ENCODE measurements at places on chromosomes 7 and 10.

- DNase-seq = no peak
Observed at GRCh38 chr7:139753081-139753692, 24.6 kb downstream of the HIPK2 start.

DNA sequence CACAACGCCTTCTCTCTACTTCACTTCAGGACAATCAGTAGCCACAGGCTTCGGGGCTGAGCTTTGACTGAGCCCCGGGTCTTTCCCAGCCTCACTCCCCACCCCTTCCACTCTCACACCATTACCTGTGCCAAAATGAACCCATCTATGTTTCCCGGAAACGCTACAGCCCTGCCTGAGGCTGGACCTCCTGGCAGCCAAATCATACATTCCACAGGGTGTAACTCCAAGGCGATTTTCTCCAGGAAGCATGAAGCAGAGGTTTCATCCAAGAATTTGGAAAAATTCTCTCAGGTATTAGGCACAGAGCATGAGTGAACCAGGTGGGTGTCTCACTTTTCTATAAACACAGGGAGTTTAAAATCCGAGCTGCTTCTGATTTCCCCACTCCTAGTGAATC is 286.3 kb downstream of the TNS3 start:
- DNase-seq = no peak

DNA sequence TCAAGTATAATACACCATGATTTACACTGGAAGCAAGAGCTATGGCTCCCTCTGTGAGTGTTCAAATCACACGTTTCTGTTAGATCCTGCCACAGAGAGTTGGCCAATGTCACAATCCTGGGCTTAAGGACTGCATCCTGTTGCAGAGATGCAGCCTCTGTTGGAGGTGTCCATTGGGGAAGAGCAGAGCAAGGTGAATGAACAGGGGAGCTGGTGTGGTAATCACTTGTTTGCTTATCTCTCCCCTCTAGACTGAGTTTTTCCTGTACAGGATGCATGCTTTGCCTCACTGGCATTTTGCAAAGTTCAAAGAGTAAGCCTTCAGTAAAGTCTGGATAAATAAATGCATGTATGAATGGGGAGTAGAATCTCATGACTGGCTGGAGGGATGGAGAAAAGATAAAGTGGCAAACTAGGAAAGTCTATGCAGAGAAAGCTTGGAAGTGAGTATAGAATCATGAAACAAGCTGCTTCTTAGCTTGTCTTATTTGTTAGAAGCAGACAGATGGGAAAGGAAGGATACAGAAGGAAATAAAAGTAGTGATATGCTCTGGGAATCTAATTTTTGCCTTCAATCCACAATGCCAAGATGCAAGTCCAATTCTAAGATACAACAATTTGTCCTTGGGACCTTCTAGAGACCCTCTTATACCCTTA is 605.9 kb downstream of the KCNMA1 start:
- DNase-seq = no peak

DNA sequence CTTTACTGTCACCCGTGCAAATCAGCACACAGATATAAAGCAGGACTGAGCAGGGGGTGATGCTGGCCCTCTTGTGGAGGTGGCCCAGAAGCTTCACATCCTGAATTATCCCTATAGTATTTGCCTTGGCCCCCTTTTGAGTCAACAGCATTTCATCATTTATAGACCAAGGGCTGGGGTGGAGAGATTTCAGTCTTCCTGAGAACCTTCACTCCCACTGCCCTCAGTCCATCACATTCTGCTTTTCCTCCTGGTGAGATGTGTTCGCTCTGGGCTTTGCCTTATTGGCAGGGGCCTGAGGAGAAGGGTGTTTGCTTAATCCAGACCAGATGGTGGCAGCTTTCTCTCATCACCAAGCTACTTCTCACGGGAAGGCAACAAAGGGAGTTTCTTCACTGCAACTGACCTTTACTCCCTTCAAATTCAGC is 47.7 kb downstream of the NOC3L start:
- DNase-seq = no peak

DNA sequence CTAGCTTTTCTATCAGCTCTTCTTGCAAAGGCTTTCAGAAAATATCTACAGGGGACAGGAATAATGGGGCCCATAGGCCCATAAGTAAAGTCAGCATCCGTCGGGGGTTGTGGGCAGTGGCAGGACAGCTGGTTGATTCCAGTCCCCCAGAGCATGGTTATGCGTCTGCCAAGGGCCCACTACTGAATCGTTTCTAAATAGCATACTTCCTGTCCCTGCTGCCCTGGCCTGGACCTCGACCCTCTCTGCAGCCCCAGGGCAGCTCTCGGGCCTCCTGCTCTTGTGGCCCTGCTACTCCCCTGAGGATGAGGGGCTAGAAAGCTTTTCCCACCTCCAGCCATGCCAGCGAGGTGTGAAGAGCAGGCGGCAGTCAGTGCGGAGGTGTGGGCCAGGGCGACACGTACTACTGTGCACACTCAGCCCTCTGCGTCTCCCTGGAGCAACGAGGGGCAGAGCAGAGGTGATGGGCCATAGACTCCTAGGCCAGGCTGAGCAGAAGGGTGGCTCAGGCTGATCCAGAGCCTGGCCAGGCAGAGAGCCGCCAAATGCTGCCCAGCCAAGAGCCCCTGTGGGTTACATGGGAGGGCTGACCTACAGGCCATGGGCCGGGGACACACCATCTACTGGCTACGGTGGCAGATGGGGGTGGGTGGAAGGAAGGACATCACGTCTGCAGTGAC is 4.7 kb upstream of the OPN4 start:
- DNase-seq = no peak

DNA sequence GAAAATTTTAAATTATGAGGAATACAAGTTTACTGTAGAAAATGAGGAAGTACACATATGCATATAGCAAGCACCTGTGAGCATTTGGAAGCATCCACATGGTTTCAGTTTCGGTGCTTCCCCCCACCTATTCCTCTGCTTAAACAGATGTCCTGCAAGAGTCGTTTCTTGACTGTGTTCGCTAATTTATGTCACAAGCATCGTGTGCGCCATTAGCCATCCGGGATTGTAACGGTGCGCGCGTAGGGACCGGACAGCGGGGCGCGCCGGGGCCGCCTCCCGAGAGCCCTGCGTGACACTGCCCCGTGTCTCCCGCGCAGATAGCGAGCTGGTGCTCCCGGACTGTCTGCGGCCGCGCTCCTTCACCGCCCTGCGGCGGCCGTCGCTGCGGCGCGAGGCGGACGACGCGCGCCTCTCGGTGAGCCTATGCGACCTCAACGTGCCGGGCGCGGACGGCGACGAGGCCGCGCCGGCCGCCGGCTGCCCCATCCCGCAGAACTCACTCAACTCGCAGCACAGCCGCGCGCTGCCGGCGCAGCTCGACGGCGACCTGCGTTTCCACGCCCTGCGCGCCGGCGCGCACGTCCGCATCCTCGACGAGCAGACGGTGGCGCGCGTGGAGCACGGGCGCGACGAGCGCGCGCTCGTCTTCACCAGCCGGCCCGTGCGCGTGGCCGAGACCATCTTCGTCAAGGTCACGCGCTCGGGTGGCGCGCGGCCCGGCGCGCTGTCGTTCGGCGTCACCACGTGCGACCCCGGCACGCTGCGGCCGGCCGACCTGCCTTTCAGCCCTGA is 90.9 kb downstream of the NEURL1 start:
- DNase-seq = peak; percentile 80

DNA sequence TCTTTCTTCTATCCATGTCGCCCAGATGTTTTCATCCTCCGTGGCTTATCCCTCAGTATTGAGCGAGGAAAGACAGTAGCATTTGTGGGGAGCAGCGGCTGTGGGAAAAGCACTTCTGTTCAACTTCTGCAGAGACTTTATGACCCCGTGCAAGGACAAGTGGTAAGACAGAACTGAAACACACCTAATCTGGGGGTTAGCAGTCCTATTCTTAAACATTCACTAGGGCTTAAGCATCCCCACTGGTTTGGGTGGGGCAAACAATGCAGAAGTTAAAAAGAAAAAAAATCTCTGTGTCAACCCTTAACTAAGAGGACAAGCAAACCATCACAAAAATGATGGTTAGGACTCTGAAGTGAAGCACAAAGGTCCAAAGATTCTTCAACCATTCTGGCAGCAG is 43.8 kb downstream of the SP8 start:
- DNase-seq = no peak

- no peak for DNase-seq
Observed at GRCh38 chr10:96577069-96577468, 9.7 kb downstream of the TM9SF3 start.

GRCh38 chr7:99499371-99499720 is 735 bp downstream of the ZNF394 start:
- DNase-seq = peak; percentile 22

DNA sequence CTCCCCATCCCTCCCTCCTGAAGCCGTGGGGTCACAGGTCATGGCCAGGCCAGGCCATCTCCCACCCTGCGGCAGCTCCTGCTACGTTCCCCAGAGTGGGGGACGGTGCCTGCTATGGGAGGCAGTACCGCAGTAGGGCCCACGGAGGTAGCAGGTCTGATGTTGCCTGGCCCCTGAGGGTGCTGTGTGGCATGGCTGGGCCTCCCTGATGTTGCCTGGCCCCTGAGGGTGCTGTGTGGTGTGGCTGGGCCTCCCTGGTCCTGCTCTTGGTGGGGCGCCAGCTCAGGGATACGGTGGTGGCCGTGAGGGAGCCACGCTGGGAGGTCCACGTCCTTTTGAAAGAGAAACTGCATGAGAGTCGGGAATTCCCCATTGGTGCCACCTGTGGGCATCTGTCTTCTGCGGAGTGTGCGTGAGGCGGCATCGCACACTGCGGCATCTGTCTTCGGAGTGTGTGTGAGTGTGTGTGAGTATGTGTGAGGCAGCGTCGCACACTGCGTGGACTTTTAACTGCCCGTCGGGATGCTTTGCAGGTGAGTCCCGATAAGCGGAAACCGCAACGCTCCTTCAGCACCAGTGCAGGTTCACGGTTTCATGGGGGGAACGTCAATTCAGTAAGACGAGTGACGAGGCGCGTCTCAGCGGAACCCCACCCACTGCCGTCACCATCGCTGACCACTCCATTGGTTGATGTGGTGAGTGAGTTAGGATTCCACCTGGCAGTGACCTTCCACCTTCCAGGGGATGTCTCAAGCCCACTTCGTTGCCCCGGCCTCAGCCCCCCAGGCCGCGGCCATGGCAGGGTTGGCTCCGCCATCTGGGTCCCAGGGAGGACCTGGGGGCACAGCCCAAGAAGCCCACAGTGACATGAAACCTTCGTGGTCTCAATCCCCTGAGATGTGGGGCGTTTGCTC is 51.2 kb upstream of the CFAP46 start:
- DNase-seq = no peak

- DNase-seq = peak; percentile 54
Observed at GRCh38 chr7:6271060-6271658, 1.3 kb downstream of the CYTH3 start.

DNA sequence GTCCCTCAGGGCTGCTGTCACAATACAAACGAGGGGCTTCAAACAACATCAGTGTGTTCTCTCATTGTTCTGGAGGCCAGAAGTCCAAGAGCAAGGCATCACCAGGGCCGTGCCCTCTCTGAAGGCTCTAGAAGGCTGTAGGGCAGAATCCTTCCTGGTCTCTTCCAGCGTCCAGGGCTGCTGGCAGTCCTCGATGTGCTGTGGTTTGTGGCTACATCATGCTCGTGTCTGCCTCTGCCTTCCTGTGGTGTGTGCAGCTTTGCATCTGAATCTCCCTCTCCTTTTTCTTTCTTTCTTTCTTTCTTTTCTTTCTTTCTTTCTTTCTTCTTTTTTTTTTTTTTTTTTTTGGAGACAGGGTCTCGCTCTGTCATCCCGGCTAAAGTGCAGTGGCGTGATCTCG is 103.5 kb downstream of the INSYN2A start:
- DNase-seq = no peak

GRCh38 chr7:80591654-80592053 is 46.8 kb upstream of the CD36 start:
- DNase-seq = no peak

DNA sequence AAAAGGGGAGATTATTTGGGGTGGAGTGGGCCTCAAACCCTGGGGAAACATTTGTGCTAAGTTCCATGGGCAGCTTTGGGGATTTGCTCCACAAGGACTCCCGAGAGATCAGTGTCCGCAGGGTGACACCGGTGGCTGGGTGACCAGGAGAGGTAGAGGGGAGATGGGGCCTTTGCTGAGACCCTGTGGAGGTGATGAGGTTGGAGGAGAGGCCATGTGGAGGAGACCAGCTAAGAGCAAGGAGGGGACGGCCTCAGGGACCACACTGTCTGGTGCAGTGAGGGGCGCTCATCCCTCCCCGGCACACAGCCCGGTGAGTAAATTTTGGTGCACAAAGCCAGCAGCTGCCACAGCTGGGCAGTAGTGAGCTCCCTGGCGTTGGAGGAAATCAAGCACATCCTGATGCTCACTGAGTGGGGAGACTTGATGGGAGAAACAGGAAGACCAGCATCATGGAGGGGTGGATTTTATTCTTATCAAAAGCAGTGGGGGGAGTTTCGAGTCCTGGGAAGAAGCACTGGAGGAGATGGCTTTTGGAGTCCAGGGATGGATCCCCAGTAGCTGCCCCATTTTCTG is 20.2 kb upstream of the ELFN1 start:
- no peak for DNase-seq

DNA sequence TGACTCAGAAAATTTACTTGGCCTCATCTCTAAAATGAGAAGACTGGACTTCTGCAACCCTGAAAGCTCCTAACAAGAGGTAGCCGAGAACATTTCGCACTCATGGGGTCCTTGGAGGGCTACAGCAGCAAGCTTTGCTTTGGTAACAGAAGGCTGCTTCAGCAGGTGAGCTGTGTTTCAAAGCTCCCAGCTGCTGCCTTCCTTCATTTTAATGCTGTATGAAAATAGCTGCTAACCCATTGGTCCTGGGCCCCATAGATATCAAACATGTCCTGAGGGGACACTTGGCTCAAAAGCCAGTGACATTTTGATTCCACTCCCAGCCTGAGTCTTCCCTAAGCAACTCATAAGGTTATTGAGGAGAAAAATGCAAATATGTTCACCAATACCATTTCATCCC is 14.3 kb upstream of the MALSU1 start:
- DNase-seq = no peak

- DNase-seq = no peak
Observed at GRCh38 chr7:135925210-135925609, 51.9 kb downstream of the MTPN start.

- no peak for DNase-seq
Observed at GRCh38 chr7:15000157-15000556, 97.6 kb upstream of the DGKB start.

GRCh38 chr7:106126170-106126938 is 14.2 kb upstream of the SYPL1 start:
- peak; percentile 74 for DNase-seq
